Activated B cell treated with CpG ODN at 0.5 μM for 24 hours (primary cell): ENCODE measurements at places on chromosomes 5 and 9.

DNA sequence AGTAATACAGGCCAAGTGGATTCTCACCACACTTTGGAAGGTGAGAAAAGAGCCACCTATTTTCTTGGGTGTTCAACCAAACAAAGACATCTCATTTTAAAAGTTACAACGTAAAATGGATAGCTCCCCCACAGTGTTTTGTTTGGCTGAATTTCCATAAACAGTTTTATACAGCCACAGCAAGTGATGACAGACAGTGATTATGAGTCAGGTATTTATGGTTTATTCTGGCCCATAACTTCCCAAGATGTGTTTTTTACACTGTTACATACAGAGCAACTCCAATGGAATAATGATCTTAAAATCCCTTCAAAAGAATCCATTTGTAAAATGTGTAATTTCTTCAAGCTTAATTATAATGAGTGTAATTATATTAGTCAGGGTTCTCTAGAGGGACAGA is 421.3 kb downstream of the TLE1 start:
- no peak for DNase-seq

- no peak for DNase-seq
Measured at GRCh38 chr9:114021578-114021977, 56.5 kb downstream of the AMBP start.

DNA sequence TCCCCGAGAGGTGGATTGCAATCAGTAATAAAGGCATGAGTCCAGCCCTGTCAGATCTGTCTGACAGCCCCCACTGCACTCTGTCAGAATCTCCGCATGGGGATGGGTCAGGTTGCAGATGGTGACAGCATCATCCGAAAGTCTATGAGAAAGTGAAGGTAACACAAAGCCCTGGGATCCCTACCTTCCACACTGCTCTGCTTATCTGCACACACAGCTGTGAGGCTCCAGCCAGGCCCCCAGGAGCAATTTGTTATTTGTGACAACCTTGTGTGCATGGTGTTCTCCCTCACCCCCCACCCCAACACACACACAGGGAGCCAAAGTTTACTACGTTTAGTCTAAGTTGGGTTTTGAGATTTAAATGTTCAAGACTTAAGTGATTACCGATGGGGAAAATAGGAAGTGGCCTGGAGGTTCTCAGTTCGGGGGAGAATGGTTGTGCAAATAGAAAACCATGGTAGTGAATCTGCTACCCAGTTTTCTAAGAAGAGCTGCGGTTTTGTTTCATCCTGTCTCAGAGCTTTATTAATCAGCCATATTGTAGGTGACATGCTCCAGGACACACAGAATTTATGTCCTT is 92.7 kb downstream of the SV2C start:
- no peak for DNase-seq

DNA sequence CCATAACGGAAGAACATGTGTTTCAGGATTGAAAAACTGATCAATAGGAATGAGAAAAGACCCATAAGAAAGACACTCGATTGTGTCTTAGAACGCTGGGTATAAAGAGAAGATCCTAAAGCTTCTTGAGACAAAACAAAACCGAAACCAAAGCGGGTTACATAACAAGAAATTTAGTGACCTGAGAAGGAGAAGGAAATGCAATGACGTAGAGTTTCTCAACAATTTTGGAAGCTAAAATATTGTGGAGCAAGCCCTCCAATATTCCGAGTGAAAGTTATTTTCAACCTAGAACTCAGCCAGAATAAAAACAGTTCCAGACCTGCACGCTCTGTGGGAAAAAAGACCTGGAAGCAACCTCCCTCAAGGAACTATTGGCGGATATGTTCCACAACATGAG is 81.9 kb upstream of the FREM1 start:
- no peak for DNase-seq

- DNase-seq, result no peak
Measured at GRCh38 chr5:92455011-92455410, 1071.9 kb upstream of the ARRDC3 start.

DNA sequence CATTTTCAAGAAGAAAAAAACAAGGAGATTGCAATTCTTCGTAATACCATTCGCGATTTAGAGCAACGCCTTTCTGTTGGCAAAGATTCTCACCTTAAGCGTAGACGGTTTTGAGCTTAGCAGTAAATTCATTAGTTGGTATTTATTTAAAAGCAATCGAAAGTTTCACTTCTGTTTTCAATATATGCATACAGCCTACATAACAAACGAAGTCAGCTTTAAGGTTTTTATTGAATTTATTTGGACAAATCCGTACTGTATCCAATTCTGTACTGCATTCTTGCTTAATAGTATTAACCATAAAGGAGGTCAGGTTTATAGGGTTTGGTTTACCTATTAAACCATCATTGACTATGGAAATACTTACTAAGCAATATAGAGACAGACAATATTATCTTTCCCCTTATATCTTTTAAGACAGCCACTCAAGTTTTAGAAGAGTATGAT is 12.0 kb downstream of the SELENOP start:
- DNase-seq, result no peak

DNA sequence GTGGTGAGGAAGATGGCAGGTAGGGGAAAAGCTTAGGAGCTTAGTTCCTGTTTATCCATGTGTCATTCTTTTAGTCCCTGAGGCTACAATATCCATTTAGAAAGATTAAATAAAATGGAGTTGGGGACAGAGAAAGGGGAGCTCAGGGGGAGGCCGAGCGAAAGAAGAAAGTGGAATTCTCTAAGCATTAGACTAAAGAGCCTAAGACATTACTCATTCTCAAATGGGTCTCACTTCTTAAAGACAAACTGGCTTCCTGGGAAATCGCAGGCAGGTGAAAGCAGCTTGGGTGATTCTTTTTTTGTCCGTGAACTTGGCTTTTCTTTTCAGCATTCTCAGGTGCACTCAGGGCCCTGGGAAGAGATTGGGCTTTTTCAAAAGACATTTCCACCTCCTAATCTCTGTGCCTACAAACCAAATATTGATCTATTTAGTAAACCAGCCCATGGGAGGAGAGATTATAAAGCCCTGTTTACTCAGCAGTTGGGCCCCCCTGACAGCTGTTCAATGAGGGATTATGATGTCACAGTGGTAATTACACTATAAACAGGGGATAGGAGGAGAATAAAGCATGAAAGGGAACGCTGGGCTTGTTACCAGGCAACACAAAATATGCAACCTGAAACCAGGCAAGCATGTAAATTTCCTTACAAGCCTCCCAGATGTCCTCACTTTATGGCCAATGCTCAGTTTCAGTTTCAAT is 584.0 kb downstream of the ACTL7B start:
- no peak for DNase-seq

DNA sequence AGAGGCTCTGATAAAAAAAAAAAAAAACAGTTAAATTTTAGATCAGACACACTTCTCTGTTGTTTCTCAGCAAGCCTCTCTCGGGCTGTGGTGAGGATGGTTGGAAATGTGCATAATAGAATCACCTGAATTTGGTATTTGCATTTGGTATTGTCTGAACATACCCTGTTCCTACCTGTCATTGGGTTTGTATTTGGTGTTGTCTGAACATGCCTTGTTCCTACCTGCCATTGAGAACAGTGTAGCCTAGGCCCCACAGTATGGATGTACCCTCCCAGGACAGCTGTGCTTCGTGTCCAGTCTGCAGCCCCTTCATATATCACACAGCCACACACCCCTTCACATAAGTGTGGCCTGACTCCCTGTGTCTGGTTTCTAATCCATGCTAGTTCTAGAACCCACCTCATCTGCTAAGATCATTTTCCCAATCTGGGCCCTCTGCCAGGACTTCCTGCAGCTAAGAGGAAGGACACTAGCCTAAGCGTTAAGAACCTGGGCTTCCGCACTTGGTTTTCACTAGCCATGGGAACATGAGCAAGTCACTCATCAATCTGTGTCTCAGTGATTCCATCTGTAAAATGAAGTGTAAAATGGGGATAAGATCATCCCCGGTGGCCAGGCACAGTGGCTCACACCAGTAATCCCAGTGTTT is 49.2 kb downstream of the ITGA2 start:
- no peak for DNase-seq

DNA sequence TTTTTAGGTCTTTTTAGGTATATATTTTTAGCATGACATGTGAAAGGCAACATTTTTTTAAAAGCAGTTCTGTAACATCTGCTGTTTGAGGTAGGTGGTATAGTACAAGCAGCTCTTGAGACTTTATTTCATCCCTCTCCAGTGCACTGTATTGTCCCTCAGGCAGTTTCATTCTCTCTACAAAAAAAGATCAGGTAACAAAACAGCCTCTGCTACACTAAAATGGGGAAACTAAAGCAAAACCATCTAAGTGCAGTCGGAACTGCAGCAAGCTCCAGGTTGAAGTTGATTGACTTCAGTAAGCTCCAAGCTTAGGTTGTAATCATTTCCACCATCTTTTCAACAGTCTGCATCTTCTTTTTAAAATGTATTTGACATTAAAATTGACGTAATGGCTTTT is 195.6 kb downstream of the DEPDC1B start:
- no peak for DNase-seq

- DNase-seq, result no peak
Measured at GRCh38 chr9:93200449-93200742, 16.5 kb downstream of the WNK2 start.

DNA sequence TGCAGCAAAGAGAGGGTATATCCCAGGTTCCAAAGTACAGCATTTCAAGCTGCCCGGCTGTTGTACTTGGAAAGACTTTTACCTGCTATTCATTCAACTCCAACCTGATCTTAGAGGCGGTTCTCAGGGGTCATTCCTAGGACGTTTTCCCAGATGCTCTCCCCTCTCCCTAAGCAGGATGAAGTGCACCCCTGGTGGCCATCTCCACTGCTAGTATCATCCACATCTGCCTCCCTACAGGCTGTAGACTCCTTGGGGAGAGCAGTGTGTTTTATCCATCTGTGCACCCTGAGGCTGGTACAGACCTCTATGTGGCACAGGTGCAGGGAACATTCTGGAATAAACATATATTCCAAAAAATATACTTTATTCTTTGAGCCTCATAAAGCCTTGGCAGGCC is 56.8 kb downstream of the PTPN3 start:
- no peak for DNase-seq

DNA sequence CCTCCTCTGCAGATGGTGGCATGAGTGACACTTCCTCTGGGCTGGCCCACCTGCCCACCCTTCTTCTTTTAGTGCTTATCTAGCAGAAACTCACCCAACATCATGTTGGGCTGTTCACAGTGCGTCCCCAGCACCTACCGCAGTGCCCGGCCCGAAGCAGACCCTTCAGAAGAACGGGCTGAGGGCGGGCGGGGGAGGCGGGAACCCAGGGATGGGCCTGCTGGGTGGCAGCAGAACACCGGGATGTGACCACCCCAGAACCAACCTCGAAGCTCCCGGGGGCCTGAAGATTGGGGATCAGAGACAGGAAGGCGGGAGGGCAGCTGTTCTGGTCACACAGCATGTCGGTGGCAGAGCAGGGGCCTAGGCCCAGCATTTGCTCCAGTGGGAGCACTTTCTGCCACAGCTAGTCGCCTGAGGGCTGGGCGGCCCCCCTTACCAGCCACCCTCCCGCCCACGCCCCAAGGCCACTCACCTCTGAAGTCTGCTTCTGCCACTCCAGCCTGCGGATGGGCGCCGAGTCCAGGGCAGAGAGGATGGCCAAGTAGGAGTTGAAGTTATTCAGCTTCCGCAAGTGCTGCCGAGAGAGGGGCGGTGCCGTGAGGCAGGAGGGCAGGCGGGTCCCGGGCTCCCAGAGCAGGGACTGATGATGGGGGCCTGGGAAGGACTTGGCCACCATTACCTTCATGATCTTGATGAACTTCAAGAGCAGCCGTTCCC is 38.7 kb downstream of the PRRT1B start:
- DNase-seq, result no peak
